ENCODE measurements at places on chromosomes 5 and 9. TPM values are rescaled to one million over a fixed set of nuclear protein-coding genes. Genes with fewer than 3 reads are reported as not detected.

PCDHB11 gene
- total RNA-seq = 5.6 TPM

LHFPL2 gene
- 22.2 TPM for total RNA-seq

PJA2 gene
- 33.9 TPM for total RNA-seq

WASHC1 gene
- 2.7 TPM for total RNA-seq

PCDHA13 gene
- total RNA-seq = 0.50 TPM

RABEPK gene
- total RNA-seq = 37.4 TPM

BAAT gene
- total RNA-seq = not detected

KLF9 gene
- 15.9 TPM for total RNA-seq

DNA sequence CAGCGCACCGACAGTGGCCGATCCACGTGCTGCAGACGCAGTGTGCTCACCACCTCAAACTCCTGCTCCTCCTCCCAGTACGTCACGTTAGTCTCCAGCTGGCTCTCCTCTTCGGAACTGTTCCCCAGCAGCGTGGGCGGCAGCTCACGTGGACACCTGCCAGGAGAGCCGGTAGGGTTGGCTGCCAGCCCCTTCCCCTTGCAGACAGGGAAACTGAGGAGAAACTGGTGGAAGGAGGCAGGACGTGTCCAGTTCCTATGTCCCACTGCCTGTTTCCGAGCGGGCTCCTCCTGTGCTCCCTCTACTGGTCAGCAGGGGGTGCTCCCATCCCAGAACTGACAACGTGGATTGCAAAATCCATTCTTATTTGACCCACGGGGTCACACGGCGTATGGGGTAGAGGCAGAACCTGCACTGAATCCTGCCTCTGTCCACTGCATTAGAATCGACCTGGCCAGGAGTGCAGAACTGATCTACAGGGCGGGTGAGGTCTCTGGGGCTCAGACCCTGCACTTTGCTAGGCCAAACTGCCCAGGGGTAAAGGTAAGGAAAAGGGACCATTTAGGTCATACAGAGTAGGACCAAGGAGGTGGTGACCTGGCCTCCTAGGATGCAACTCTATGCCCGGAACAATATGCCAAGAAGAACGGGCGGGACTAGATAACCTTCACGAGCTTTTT lies 25.7 kb downstream of the PDGFRB start:
- peak; percentile 53 for DNase-seq

- DNase-seq = no peak
Measured at GRCh38 chr9:138058181-138058580, 180.6 kb downstream of the CACNA1B start.

DNA sequence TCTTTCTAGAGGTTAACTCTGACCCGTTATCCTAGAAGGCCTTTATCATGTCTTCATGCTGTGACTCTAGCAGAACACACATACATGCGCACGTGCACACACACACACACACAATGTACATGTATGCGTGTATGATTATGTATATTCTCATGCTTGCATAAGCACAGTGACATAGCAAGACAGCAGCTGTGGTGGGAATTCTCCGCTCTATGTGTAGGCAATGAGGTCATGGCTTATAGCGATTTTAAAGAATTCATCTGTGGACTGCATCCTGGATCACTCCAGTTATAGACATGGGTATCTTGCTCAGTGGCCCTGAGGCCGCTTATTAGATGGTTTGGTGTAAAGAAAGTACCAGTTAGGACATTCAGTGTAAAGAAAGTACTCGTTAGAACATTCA lies 106.2 kb downstream of the FBXL7 start:
- no peak for DNase-seq

DNA sequence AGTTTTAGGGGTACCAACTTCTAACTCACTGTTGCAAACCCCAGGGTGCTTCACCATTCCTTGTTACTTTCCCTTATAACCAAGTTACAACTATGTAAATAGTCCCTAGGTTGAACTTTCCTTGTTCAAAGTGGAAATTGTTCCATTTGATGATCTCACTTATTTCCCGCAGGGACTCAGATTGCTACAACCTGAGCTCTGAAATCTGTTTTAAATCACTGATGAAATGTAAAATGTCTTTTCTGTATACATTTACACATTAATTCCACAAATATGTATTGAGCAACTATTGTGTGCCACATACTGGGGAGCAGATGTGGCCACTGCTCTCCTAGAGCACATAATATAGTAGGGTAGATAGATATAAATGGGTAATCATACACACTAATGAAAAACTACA lies 69.1 kb upstream of the TARS1 start:
- no peak for DNase-seq

- no peak for DNase-seq
Measured at GRCh38 chr5:60811105-60811504, 33.0 kb downstream of the ELOVL7 start.

- no peak for DNase-seq
Measured at GRCh38 chr5:79743846-79744605, 54.4 kb downstream of the CMYA5 start.

DNA sequence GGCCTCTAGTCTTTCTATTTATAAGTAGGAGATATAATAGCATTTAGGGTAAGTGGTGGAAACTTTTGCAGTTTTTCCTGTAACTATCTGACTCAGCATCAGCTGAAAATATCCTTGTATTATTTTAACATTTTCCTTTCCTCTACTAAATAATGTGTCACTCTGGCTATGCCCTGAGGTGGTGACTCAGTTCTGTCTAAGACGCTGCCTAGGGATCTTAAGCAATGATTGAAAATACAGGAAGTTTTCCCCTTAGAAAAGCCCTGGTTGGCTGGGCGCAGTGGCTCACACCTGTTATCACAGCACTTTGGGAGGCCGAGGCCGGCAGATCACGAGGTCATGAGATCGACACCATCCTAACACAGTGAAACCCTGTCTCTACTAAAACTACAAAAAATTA lies 9.3 kb upstream of the EDIL3 start:
- peak; percentile 30 for DNase-seq

DNA sequence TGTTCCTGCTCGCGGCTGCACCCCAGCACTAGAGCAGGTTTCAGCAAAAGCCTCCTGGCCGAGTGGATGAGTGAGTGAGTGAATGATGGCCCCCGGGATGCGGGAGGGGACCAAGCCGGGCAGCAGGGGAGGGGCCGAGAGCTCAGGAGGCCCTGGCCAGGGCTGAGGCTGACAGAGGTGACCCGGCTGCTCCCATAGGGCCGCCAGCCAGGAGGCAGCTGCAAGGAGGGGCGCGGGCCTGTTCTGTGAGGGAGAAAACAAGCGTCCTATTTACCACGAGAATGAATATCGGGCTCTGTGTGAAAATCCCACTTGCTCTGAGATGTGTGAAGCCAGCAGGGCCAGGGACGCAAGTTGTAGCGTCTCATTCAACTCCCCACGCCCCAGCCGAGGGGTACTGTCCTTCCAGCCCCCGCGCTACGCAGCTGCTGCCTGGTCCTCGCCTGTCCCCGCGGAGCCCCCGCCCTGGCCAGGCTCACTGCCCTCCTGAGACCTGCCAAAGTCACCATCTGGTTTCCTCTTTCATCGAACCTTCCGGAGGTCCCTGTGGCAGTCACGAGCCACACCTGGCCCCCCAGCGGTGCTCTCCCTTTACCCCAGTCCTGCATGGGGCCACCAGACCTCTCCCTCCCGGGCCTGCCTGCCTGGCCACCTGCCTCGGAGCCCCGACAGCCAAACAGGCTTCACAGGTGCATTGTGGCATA lies 38.8 kb downstream of the RASGEF1C start:
- no peak for DNase-seq

DNA sequence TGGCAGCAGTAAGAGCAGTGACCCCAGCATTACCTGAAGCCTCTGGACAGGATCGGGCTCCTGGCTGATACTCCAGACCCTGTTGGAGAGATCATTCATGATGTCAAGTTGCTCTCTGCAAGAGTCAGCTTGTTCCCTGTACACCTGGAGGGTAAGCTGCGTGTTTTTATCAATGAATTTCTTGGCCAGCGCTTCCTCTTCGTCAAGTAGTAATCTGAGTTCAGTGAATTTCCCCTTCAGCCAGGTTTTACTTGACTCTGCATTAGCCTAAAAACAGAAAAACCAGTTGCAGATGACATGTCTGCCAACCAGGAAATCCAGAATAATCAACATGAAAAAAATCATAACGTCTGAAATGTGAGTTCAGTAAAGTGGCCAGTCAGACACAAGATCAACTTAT lies 19.1 kb downstream of the TRIM14 start:
- no peak for DNase-seq

DNA sequence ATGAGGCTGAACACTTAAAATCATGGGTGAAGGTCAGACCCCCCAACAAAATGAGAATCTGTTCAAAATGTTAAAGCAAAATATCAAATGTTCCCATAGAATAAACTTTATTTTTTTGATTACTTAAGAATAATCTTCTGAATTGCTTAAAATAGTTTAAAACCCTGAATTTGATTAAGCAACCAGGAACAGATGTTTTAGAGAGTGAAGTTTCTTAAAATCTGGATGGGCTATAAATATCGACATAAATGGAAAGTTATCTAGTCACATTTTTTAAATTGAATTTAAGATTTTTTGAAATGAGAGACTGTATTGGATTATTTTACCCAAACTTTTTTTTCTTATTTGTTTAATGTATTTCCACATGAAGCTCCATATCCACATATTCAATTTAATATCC lies 98.5 kb downstream of the ADAMTS12 start:
- DNase-seq = no peak

DNA sequence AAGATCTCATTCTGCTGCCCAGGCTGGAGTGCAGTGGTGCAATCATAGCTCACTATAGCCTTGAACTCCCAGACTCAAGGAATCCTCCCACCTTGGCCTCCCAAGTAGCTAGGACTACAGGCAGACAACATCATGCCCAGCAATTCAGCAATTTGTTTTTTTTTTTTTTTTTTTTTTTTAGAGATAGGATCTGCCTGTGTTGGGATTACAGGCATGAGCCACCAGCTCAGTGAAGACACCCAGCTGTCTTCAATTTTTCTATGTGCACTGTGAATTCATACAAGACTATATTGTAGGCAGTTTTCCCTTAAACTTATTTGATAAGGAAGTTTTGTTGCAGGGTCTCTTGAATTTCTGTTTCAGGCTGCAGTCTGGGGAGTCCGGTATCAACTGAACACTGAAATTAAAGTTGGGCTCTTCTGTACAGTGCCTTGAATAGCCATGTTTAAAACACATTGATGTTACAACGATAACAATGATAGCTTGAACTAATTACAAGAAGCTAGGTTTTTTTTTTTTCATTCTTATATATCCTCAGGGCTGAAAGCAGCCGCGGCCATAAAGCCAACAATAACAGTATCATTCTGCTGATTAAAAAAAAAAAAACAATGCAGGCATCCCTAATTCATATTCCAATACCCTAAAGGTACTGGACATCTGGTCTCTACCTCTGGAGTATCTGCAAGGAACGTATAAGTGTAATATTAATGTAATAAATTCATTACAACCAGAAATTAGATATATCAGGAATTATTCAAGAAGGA lies 63.5 kb downstream of the MPDZ start:
- DNase-seq = no peak

- no peak for DNase-seq
Measured at GRCh38 chr9:126347093-126347492, 20.5 kb downstream of the MVB12B start.

DNA sequence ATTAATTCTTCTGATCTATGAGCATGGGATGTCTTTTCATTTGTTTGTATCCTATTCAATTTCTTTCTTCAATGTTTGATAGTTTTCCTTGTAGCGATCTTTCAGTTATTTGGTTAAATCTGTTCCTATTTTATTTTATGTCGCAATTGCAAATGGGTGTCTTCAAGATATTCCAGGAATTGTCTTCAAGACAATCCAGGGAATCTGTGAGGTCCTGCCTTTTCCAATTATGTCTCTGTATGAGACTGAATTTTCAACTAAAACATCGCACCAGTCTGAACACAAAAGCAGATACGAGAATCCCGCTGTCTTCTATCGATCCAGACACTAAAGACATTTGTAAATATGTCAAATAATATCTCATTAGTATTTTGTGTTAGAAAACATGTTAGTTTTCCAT lies 485.5 kb downstream of the BNC2 start:
- DNase-seq = no peak

Data from H4 (cell line).